Mucosa of descending colon (tissue), 3 donors: ENCODE measurements at places on chromosomes 6 and 20.

DNA sequence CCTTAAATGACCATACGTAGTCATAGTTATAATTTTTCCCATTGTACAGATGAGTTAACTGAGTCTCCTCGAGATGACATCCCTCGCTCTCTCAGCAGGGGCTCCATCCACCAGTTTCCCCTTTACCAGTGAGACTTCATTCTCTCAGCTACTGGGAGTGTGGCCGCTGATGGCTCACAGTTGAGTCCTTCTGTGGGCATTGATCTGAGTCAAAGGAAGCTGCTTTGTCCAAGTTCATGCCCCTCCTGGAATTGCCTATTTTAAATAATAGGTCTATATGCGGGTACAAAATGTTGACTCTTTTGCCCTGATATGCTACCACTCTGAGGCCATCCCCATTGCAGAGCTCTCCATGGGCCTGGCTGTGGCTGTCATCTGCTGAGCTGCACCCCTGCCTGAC, 14.8 kb upstream of the CST1 start:
- no peak for DNase-seq

- no peak for DNase-seq
Observed at GRCh38 chr6:159966339-159966738, 2.5 kb upstream of the IGF2R start.

- DNase-seq: no peak
Observed at GRCh38 chr20:40582531-40582930, 106.5 kb downstream of the MAFB start.

- DNase-seq: peak; percentile 77
Observed at GRCh38 chr20:36861875-36862801, 13.8 kb upstream of the TLDC2 start.

DNA sequence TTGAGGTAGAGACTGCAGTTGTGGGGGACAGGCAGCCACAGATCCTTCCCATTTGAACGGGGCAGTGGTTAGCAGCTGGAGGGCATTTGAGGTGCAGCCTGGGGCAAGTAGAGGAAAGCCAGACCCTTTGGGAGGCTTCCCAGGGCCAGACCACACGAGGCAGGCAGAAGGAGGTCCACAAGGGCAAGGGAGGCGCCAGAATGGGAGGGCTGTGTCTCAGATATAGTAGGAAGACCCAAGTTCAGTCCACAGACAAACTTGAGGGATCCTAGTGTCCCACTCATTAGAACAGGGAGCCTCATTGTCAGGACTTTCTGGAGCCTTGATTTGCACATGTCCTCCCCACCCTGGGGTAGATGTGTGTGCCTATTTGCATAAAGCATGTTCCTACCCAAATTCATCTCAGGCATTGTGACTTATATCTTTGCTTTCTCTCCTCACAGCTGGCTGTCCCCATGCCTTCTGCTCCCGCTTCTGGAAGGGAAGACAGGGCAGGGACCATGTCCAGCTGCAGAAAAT, 166.0 kb downstream of the VEGFA start:
- no peak for DNase-seq

GRCh38 chr20:513429-513828, 30.2 kb downstream of the CSNK2A1 start:
- DNase-seq: no peak

DNA sequence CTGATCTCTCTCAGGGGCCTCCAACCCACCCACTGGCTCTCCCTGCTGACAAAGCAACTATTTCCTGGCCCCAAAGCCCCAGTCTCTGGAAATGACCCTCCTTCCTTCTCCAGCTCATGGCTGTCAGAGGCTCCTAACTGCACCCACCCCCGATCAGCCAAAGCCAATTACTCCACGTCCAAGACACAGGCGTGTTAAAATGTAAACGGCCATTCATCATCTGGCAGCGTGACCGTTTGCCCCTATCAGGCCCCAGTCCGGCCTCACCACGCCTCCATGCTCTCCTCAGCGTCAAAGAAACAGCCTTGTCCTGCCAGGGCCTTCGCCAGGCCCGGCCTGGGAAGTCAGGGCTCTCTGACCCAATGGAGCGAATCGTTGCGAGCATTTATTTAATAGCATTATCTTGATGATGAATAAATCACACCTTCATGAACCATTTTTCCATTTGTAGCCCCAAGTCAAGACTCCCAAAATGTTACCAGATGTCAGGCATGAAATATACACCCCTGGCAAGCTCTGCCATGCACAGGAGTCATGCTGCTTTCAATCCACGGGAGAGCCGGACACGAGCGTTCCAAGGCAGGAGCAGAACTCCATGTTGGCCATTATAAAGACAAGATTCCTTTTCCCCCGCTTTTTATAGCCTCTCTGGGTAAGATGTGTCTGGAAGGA, 17.7 kb downstream of the RIPOR3 start:
- DNase-seq: no peak
